Stimulated activated CD4-positive, alpha-beta T cell treated with anti-CD3 and anti-CD28 coated beads, Interleukin-12 subunit alpha, Interleukin-12 subunit beta, amount 100 ng/mL, for 4 hours (primary cell): ENCODE measurements at places on chromosomes 7 and 10.

GRCh38 chr7:135169141-135169963 is 1.2 kb downstream of the CYREN start:
- peak; percentile 53 for DNase-seq

DNA sequence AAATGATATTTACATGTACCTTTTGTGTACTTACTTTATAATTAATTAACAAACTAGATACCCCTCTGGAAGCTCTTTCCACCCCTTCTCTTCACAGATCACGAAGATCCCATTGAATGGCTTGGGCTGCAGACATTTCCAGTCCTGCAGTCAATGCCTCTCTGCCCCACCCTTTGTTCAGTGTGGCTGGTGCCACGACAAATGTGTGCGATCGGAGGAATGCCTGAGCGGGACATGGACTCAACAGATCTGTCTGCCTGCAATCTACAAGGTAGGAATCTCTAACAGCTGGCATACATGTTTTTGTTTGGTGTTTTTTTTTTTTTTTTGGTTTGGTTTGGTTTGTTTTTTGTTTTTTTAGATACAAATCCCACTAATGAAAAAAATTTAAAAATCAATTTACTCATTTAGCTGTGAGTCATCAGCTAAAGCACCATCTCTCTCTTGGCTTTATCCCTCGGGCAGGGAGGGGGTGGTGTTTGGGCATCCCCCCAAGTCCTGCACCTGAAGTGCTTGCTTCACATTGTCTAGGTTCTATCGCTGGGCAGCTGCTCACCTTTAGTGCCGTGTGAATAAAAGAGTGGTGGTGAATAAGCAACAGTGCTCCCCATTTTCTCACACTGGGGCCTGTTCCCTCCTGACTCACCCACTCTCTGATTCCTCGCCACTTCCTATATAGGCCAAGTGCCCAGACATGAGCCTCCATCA is 68.9 kb downstream of the MET start:
- no peak for DNase-seq

DNA sequence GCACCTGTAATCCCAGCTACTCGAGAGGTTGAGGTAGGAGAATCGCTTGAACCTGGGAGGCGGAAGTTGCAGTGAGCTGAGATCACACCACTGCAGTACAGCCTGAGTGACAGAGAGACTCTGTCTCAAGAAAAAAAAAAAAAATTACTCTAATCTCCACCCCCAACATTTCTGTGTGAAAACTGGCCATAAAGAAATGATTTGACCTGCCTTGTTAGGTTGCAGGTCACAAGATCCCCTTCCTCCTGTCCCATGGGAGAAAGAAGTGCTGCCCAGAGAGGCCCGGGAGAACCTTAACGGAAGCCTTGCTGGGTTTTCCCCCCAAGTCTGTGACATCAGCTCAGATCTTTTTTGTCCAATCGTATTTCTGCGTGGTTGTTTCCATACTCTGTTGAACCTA is 8.7 kb upstream of the CALHM1 start:
- DNase-seq = no peak

GRCh38 chr10:100175875-100176274 is 10.0 kb downstream of the ERLIN1 start:
- DNase-seq = no peak

GRCh38 chr10:61760943-61761824 is 98.5 kb downstream of the CABCOCO1 start:
- no peak for DNase-seq

GRCh38 chr10:94343151-94343550 is 19.6 kb downstream of the NOC3L start:
- DNase-seq = no peak

GRCh38 chr10:132942101-132943057 is at the start of gene CFAP46:
CFAP46 (minus strand) TSS chr10:132942570; CDS start chr10:132942484, 86 bp downstream.
- DNase-seq = no peak

- DNase-seq = no peak
Observed at GRCh38 chr10:88347022-88347421, 236.1 kb downstream of the RNLS start.

GRCh38 chr7:108605559-108606201 is 36.0 kb downstream of the DNAJB9 start:
- DNase-seq = no peak

DNA sequence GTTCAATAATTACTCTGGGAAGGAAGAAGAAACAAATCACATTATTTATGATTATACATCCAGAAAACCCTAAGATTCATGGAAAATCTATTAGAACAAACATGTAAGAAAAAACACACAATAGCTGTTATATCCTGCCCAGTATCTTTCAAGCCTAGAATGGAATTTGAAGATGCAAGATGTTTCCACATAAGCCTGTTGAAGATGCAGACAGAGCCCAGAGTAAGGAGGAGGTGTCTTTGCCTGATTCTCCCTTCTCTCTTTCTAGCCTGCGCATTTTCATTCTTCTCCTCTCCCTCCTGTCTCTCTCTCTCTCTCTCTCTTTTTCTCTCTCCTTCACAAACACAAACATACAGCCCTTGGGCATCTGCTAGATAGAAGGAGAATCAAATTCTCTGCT is 170.1 kb upstream of the INHBA start:
- no peak for DNase-seq

DNA sequence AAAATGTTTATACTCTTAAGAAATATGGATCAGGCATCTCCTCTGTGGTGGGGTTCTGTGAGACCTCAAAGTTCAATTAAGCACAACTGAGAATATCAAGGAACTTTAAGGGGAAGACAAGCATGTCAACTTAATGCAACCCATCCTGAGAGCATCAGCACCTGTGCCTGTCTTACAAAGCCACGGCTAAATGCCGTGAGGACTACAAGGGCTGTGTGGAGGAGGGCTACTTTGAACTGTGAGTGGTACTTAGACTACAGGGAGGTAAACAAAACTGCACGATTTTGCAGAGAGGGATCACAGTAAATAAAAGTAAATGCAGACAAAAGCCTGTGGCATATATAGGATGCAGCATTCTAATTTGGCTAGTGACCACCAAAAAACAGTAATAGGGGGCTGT is 139.1 kb downstream of the ATE1 start:
- DNase-seq = no peak

DNA sequence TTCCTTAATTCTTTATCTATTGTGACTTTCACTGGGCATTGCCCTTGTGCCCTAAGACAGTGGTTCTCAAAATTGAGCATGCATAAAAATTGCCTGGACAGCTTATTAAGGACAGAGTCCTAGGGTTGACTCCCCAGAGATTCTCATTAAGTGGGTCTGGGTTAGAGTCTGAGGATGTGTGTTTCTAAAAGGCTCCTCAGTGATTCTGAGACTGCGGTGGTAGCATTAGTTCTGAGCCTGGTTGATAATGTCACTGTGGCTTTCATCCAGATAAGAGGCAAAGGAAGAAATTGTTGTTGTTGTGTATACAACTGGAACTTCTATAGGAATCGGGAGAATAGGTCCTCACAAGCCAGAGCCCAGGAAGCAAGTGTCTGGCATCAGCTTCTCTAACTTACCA is 1.3 kb downstream of the IFIT2 start:
- DNase-seq = no peak

DNA sequence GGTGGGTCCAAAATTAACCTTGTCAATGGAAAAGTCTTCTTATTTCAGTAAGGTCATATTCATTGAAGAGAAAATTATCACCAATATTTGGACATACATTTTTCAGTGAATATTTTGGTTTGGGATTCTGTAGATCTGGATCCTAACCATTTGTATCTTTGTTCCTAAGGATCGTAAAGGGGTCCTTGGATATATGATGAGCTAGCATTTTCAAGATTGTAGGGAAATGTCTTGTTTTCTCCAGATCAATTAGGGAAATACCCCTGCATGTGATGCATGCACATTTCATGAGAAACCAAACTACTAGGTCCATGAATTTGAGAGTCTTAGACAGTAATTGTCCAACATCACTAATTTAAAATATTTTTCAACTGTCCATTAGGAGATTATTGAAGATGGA is 18.0 kb downstream of the DNTT start:
- DNase-seq = no peak

DNA sequence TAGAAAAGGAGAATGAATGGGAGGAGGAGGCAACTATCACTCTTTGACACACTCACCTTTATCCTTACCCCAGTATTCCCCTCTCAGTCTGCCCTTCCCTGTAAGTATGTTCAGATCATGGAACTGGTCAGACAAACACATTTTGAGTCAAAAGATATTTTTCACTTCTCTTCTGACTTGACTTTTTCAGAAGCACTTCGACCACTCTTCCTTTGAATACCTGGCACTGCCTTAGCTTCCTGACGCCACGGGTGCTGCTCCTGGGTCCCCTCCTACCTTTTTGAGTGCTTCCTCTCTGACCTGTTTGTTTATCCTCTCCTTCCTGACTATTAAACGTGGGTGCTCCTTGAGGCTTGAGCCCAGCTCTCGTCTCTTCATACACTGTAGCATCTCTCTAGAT is 19.8 kb upstream of the C10orf67 start:
- no peak for DNase-seq

- no peak for DNase-seq
Observed at GRCh38 chr10:18043148-18044006, 91.7 kb downstream of the SLC39A12 start.

- no peak for DNase-seq
Observed at GRCh38 chr10:1903982-1904381, 166.7 kb upstream of the ADARB2 start.

GRCh38 chr7:131486346-131486745 is 70.1 kb downstream of the PODXL start:
- no peak for DNase-seq

GRCh38 chr7:132877573-132877972 is 204.3 kb downstream of the CHCHD3 start:
- no peak for DNase-seq

DNA sequence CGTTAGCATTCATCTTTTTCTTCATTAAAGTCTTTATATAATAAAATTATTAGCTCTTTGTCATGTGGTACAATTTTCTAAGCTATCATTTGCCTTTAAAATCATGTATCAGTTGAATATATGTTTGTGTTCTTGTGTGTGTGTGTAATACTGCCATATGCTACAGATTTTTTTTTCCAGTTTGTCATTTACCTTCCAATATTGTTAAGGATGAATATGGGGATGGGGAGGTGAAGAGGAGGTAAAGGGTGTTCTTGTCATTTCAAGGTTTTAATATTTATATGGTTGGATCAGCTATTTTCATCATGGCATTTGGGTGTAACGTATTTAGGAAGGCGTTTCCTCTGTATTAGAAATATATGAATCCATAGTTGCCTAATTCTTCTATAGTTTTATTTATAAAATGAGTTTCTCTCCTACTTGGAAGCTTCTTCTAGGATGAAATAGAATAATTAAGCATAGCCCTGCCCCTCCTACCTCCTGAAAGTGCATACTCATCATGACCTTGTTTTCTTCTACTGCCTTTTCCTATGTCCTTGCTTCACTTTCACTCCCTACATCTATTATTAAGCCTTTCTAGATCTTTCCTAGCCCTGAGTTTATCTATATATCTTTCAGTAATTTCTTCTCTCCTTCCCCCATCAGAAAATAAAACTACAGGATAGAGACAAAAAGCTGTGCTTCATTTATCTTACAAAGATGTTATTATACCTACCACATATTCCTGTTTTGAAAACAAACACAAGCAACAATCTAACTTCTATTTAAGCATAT is 25.1 kb downstream of the RAB18 start:
- no peak for DNase-seq

- DNase-seq = no peak
Observed at GRCh38 chr7:111732923-111733322, 170.6 kb upstream of the IMMP2L start.

GRCh38 chr7:67610897-67611296 is 614.3 kb downstream of the TYW1 start:
- no peak for DNase-seq

DNA sequence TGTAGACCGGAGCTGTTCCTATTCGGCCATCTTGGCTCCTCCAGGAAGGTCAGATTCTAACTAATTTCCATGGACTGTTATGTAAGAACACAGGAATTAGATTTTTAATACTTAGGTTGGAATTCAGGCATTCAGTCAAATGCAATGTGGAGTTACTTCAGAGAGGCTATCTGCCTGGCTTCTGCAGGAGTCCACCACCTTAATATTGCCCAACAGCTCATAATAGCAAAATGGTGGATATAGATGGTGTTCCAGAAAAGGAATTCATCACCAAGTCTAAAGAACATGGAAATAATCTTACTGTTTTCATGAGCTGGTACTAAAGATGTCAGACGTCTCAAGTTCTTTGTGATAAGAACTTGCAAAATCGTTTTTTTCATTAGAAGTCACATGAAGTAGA is 39.5 kb downstream of the CRHR2 start:
- no peak for DNase-seq

- DNase-seq = no peak
Observed at GRCh38 chr7:101915000-101915399, 97.6 kb downstream of the CUX1 start.

DNA sequence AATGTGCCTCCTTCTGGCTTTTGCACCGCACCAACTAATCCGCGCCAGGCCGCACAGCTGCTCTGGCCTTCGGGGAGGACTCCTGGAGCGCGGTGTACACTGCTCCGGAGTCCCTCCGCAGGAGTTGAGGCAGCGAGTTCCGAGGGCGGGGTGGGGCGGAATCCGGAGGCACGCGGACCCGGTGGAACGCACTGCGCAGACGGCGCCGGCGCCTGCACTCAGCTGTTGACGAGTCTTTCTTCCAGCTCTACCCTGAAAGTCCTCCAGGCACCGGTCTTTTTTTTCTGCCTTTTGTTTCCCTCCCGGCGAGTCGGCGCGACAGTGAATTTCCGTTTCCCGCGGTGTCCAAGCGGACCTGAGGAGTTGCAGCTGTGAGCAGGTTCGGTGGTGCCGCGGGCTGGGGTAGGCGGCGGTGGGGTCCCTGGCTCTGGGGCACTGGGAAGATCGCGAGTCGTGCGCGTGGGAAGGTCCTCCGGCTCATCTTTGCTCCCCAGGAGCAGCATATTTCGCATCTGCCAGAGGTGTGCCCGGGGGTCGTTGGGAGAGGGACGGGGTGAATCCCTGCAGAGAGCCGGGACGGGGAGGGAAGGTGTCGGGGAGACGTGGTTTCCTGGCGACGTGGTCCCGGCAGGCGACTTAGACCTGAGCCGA is 44.1 kb downstream of the SFTPD start:
- DNase-seq = peak; percentile 54

- DNase-seq = no peak
Observed at GRCh38 chr10:34655286-34656170, 159.6 kb downstream of the PARD3 start.

GRCh38 chr7:125599387-125599786 is 669.8 kb upstream of the POT1 start:
- no peak for DNase-seq

- no peak for DNase-seq
Observed at GRCh38 chr7:117001283-117001682, 48.0 kb downstream of the ST7 start.

DNA sequence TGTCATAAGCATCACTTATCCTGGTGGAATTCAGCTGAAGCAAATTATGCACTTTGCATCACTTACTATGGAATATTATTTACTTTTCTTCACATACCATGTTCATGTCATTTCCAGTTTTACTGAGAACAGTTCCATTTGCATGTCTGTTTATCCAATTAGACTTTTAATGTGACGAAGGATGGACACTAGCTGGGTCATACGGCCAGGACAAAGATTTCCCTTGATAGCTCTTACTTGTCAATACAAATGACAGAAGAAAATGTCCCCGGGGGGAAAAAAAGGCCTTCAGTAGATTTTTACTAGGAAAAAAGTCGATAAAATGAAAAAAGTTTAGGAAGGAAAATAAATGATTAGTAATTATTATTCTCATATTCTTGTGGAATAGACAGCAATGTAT is 106.6 kb downstream of the RAPGEF5 start:
- DNase-seq = no peak

- DNase-seq = no peak
Observed at GRCh38 chr7:137992550-137993394, 9.1 kb downstream of the CREB3L2 start.

GRCh38 chr7:142581341-142581740 is 167.9 kb upstream of the PRSS1 start:
- DNase-seq = no peak
